ENCODE measurements at places on chromosomes 3 and 15.

DNA sequence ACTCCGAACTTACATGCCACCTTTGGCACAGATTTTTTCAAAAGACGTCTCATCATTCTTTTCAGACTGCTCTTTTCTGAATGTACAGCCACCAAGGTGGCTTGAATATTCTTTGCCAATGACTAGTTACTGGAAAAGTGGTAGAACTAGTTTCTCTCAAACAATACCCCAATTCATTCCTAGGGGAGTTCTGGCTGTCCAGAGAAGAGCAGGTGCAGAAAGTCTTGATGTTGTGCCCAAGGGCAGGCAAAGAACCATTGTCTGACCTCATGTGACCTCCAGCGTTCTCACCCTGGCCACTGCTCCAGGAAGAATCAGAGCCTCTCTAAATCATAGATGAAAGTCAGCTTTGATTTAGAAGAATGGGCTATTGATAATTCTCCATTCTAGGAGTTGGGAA is 5.5 kb downstream of the LMOD3 start:
- DNase-seq, result no peak

DNA sequence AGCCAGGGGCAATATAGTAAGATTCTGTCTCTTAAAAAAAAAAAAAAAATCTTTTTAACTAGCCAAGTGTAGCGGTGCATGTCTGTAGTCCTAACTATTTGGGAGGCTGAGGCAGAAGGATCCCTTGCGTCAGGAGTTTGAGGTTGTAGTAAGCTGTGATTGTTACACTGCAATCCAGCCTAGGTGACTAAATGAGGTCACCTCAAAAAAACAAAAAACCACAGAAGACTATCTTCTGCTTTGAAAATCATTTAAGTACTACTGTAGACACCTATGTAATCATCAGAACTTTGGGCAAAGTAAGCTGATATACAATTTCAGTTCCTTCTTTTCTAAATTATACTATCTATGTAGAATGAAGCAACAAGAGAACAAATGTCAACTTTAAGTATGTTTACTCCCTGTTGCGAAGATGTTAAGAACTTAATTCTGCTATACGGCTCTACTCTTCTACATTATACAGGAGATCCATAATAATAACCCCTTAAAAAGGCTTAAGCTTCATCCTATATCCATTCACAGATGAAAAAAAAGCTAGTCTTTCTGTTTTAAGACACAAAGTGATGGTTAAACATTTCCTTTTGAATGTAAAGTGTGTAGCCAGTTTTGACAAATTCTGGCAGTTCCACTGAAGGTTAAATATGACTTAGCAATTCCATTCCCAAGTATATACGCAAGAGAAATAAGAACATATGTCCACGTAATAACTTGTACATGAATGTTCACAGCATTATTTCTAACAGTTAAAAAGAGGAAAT is 15.2 kb downstream of the DAZL start:
- no peak for DNase-seq

- DNase-seq, result no peak
These were observed 1.1 kb upstream of the HAPLN3 start for GRCh38 chr15:88896333-88897033.

DNA sequence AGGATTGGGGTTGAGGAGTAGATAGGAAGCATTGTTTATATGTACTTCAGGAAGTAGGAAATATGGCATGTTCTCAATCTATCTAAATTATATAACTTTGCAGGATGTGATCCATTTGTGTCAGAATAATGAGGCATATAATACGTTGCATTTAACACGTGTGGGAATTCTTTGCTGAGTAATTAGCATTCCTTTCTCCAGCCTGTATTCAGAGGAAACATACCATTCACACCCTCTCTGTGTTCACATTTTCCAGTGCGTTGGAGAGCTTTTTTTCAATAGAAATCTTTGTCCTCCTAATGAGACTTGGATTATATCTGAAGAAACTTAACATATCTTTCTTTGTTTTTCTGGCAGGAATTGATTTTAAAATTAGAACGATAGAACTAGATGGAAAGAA is 33.0 kb upstream of the APH1B start:
- no peak for DNase-seq

- DNase-seq, result no peak
These were observed 2.5 kb downstream of the TM4SF1 start for GRCh38 chr3:149374793-149375500.

All from KBM-7 (cell line).